Cerebellum (tissue), 4 donors: ENCODE measurements at places on chromosomes 5 and 9.

- no peak for DNase-seq
These were observed 34.5 kb downstream of the TXNDC8 start for GRCh38 chr9:110303133-110303532.

GRCh38 chr9:70438341-70438928, 24.0 kb upstream of the KLF9 start:
- no peak for DNase-seq

DNA sequence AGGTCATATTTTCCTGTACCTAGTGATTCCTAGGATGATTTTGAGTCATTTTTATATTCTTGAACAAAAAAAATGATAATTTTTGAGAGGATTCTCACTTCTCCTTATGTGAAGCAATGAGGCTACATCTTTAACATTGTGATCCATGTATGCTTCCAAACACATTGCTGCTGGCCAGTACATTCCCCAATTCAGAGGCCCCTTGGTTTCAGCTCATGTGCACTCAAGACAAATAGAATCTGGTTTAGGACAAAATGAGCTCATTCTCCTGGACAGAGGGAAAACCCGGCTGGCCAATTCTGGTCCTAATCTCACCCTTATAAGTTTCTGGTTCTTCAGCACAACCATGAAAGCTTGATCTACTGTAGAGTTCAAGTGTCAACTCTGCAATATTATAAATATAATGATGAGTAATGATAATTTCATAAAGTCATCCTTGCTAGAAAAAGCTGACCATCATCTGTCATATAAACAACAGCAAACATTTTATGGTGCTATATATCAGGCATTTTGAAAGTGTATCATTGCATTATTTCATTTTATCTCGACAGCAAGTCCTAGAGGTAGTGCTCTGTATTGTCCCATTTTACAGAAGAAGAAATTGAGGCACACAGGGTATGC, 139.1 kb upstream of the ZNF366 start:
- DNase-seq: no peak

GRCh38 chr5:105504-106070, 13.6 kb downstream of the PLEKHG4B start:
- DNase-seq: no peak

DNA sequence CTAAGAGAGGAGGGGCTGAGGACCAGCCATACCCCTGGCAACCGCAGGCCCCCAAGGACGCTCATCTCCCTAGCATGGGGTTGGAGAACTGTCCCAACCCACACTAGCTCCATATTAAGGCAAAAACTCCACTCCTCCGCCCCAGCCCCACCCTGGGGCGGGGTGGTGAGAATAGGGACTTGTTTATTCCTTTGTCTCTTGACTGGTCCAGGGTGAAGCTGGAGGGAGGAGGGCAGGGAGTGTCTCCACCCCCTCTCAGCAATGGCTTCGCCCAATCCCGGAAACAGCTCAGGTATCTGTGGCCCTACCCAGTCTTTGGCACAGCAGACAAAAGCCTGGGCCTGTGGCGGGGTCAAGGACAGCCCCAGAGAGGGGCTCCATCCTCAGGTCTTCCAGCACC, 16.9 kb downstream of the PRRX2 start:
- DNase-seq: no peak

- DNase-seq: no peak
These were observed 107.5 kb downstream of the EBF1 start for GRCh38 chr5:158992037-158992740.

DNA sequence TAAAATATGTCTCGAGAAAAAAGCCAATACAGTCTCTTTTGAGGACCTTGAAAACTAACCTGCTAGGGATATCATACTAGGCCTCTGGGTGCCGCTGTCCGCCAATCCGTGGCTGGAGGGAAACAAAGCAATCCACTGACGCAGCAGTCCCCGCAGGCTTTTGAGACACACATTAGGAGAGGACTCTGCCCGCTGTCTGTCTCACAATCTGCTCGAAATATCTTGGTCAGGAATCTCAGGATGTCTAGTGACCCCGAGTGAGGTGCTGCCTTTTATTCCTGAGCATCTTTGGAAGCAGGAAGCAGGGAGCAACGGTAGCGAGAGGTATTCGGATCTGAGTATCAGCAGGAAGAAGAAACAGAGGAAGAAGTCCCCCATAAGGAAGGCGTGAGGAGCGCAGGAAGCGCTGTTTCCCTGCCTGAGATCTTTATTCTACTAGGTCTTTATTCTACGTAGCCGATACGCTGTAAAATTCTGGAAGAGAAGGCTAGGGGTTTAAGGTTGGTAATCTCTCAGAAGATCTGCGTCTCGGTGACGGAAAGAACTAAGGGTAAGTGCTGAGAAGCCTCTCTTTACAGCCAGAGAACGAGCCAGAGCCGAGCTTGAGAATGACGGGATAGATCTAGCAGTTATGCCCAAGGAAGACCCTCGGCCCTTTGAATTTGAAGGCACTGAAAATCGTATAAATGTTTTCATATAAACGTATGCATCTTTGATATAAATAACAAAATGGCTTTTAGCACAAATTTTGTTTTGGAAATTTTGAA, 4.0 kb upstream of the PCDHGA1 start:
- DNase-seq: peak; percentile 65

GRCh38 chr5:27996665-27997064, 958.3 kb upstream of the CDH9 start:
- no peak for DNase-seq

GRCh38 chr9:116877072-116877471, 190.0 kb downstream of the TRIM32 start:
- no peak for DNase-seq

DNA sequence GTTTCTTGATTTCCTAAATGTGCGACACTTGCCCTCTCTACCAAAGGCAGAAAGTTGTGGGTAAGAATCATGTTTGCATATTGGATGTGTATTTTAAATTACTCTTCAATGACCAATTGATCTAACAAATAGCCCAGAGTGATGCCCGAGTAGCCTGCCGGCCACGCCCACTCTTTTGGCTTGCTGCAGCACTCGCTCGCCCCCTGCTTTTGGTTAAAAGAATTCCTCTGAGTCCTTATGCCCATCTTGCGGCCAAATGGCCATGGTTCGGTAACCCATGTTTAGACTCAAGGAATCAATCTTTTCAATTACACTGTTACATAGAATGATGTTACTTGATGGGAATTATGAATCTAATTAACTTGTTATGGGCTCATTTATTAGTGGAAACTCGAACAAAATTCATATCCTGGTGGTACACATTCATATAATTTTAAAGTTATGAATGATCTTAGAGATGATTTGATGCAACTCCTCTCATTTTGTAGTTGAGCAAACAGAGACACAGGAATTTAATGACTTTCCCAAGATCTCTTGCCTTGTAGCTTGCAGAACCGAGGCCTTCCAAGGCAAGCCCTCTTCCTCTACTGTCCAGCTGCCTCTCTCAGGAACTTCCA, 36.5 kb downstream of the PPIC start:
- DNase-seq: no peak

- no peak for DNase-seq
These were observed 57.9 kb downstream of the SHC3 start for GRCh38 chr9:89120704-89121103.

- no peak for DNase-seq
These were observed 6.8 kb downstream of the LMX1B start for GRCh38 chr9:126620478-126620877.
